CD4-positive, alpha-beta T cell (primary cell): ENCODE measurements at places on chromosomes 5 and 9. TPM values are rescaled to one million over a fixed set of nuclear protein-coding genes. Genes with fewer than 3 reads are reported as not detected.
A peak's percentile ranks its signal among the peaks of the same experiment; 100 is the strongest.

DNA sequence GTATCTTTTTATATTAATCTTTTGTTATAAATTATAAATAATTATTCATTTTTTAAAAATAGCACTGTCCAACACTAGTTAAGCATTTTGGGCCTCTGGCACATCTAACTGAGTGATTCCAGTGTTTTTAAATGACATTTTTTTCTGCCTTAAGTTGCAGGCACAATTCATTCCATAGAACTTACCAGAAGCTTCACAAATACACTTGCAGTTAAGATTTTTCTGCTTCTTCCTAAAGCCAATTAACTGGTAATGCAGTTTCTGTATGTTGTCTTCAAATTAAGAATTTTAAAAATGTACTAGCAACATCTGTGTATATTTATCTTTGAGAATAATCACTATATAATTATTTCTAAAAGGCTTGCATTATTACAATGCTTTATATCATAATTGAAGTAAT, 11.2 kb upstream of the NFIB start:
- H3K4me1 ChIP-seq: peaks cover 3% of the 10 kb centered on the region
- H3K27me3 ChIP-seq: no peaks in the 10 kb centered on the region
- no peak overlapping the region for H3K4me3 ChIP-seq
- H3K27ac ChIP-seq: no peak overlapping the region
- DNase-seq: no peak

GRCh38 chr5:155250596-155250995, 237.0 kb downstream of the KIF4B start:
- H3K36me3 ChIP-seq: no peaks in the 10 kb centered on the region
- H3K27me3 ChIP-seq: no peaks in the 10 kb centered on the region
- H3K4me3 ChIP-seq: no peak overlapping the region
- H3K4me1 ChIP-seq: no peaks in the 10 kb centered on the region
- no peak overlapping the region for H3K27ac ChIP-seq
- no peak for DNase-seq

Gene TRAPPC13
- total RNA-seq: 11.2 TPM

DNA sequence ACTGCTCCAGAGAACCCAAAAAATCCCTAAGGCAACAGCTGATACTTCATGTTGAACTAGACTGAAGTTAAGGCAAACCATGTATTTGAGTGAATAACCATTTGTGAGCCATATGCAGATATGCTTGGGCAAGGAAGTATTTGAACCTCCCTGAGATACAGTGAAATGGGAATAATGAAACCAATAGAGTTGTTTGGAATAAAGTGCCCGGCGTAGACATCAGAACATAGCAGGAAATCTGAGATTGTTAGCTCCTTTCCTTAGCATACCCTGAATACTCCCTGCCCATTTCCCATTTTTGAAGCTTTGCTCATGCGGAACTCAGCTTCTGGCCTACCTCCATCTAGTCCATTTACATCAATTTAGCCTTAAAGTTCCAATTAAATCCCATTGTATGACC, 611.9 kb downstream of the EFNA5 start:
- H3K36me3 ChIP-seq: no peaks in the 10 kb centered on the region
- H3K27ac ChIP-seq: no peak overlapping the region
- no peaks in the 10 kb centered on the region for H3K27me3 ChIP-seq
- H3K4me1 ChIP-seq: no peaks in the 10 kb centered on the region

Gene IFNA13
- not detected for total RNA-seq

Gene KCTD16
- total RNA-seq: not detected

GRCh38 chr5:18985171-18985758, 1002.7 kb downstream of the CDH18 start:
- H3K4me3 ChIP-seq: no peak overlapping the region
- DNase-seq: no peak
- H3K27ac ChIP-seq: no peak overlapping the region
- H3K27me3 ChIP-seq: no peaks in the 10 kb centered on the region

Gene EGFL7
- total RNA-seq: not detected

DNA sequence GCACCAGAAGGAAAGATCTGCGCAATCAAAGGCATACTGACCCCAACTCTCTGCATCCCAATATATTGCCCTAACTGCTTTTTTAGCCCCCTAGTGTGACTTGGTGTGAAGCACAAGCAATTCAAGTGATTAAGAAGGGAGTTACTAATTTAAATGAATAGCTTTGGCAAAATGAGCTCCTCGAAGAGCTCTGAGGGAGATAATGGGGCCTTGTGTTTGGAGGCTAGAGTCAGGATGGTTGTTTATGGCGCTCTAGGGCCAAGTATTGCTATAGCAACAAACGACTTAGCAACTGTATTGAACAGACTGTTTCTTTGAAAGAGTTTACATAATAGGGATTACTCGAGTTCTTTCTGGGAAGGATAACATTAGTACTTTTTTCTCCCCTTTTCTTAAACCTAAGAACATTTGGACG, 11.5 kb upstream of the C5orf58 start:
- no peak for DNase-seq
- H3K36me3 ChIP-seq: no peaks in the 10 kb centered on the region
- H3K27me3 ChIP-seq: no peaks in the 10 kb centered on the region
- peaks cover 4% of the 10 kb centered on the region for H3K4me1 ChIP-seq
- no peak overlapping the region for H3K27ac ChIP-seq
- no peak overlapping the region for H3K4me3 ChIP-seq

GRCh38 chr9:76161541-76161940, 232.7 kb downstream of the RFK start:
- H3K36me3 ChIP-seq: peaks cover 3% of the 10 kb centered on the region
- no peaks in the 10 kb centered on the region for H3K27me3 ChIP-seq
- H3K4me1 ChIP-seq: no peaks in the 10 kb centered on the region
- DNase-seq: no peak

- H3K27me3 ChIP-seq: no peaks in the 10 kb centered on the region
- H3K36me3 ChIP-seq: no peaks in the 10 kb centered on the region
- H3K4me1 ChIP-seq: no peaks in the 10 kb centered on the region
- no peak overlapping the region for H3K27ac ChIP-seq
Observed at GRCh38 chr5:107968406-107968843, 297.7 kb upstream of the EFNA5 start.

- no peaks in the 10 kb centered on the region for H3K27me3 ChIP-seq
- no peak overlapping the region for H3K4me3 ChIP-seq
- no peaks in the 10 kb centered on the region for H3K4me1 ChIP-seq
Observed at GRCh38 chr9:76153339-76153738, 240.9 kb downstream of the RFK start.

GRCh38 chr5:149938791-149939358, 5.7 kb downstream of the PDE6A start:
- H3K27ac ChIP-seq: no peak overlapping the region
- H3K27me3 ChIP-seq: peaks cover 5% of the 10 kb centered on the region
- no peaks in the 10 kb centered on the region for H3K4me1 ChIP-seq
- DNase-seq: no peak

DNA sequence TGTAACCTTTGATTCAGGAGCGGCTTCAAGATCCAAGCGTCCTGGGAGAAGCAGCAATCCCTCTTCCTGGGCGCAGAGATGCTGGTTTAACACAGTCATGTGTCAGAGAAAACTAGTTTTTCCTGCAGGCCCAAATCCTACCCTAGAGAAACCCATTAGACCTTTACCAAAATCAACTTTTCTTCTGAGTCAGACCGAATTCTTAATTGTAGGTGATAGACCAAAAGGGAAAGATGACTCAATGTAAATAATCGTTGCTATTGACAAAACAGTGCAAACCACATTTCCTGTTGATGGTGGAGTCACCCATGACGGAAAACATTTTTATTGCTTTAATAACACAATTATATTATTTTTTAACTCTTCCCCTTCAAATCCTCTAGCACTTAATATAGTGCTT, 40.1 kb downstream of the SLC1A1 start:
- H3K27me3 ChIP-seq: no peaks in the 10 kb centered on the region
- no peak for DNase-seq
- peaks cover 5% of the 10 kb centered on the region for H3K4me1 ChIP-seq
- no peaks in the 10 kb centered on the region for H3K36me3 ChIP-seq
- H3K27ac ChIP-seq: no peak overlapping the region
- H3K4me3 ChIP-seq: no peak overlapping the region

- no peak overlapping the region for H3K27ac ChIP-seq
- DNase-seq: no peak
- H3K36me3 ChIP-seq: no peaks in the 10 kb centered on the region
- H3K4me1 ChIP-seq: no peaks in the 10 kb centered on the region
- no peak overlapping the region for H3K4me3 ChIP-seq
Observed at GRCh38 chr5:1736889-1737711, 62.5 kb downstream of the MRPL36 start.

Gene TAF1L
- total RNA-seq: 0.06 TPM

DNA sequence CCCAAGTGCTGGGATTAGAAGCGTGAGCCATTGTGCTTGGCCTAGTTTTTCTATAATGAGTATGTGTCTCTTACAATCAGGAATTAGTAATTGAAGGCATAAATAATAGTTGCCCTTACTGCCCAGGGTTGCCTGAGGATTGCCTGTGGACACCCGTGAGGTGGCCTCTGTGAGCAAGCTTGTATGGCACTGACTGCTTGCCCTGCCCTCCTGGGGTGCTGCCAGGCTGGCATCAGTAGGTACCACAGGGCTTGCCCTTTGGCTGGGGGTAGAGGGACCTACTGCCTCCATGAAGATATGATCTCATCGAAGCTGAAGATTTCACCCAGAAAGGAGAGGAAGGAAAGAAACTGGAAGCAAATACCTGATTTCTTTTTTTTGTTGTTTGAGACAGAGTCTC, 23.8 kb upstream of the PHF19 start:
- no peak overlapping the region for H3K4me3 ChIP-seq
- H3K27ac ChIP-seq: peak overlapping the region; percentile 1
- peaks cover 26% of the 10 kb centered on the region for H3K36me3 ChIP-seq
- DNase-seq: no peak
- H3K27me3 ChIP-seq: no peaks in the 10 kb centered on the region
- peaks cover 81% of the 10 kb centered on the region for H3K4me1 ChIP-seq

DNA sequence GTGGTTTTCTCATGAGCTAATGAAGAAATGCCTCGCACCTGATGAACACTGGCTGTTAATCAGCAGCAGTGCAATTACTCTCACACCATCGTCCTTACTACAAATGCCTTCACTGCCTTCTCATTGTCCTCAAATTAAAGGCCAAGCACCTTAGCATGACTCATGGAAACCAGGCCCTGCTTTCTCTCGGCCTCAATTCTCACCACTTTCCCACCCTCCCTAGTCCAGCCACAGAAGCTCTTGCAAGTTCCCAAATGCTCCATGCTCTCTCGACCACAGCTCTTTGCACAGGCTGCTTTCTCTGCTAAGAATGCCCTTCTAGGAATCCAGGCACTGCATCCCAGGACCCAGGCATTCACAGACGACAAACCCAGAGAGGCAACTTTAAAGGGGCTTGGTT, 94.6 kb upstream of the KLF4 start:
- H3K36me3 ChIP-seq: no peaks in the 10 kb centered on the region
- H3K4me3 ChIP-seq: no peak overlapping the region
- no peak for DNase-seq
- H3K4me1 ChIP-seq: no peaks in the 10 kb centered on the region

Gene LCNL1
- 1.0 TPM for total RNA-seq

- DNase-seq: no peak
- no peaks in the 10 kb centered on the region for H3K36me3 ChIP-seq
- H3K27me3 ChIP-seq: peaks cover 4% of the 10 kb centered on the region
- H3K4me3 ChIP-seq: no peak overlapping the region
- H3K27ac ChIP-seq: no peak overlapping the region
- H3K4me1 ChIP-seq: no peaks in the 10 kb centered on the region
Observed at GRCh38 chr5:35338157-35338453, 107.8 kb upstream of the PRLR start.

DNA sequence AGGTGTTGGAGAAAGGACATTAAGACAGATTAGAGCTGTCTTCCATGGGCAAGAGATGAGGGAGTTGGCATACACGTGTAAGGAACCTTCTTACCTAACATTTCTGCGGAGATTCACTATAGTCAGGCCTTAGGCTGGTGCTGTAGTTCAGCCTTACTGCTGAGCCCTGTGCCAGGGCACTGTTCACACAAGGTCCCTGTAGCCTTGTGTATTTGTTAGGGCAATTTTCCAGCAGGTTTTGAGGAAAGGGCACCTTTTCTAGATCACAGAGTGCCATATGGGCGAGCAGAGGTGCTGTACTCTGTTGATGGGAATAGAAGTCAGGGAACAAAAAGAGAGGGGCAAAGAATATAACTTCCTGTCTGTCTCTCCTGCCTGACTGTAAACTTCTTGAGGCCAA, 15.6 kb downstream of the PALM2AKAP2 start:
- H3K4me1 ChIP-seq: no peaks in the 10 kb centered on the region
- no peak overlapping the region for H3K4me3 ChIP-seq
- no peaks in the 10 kb centered on the region for H3K36me3 ChIP-seq
- no peak overlapping the region for H3K27ac ChIP-seq

Gene PLCXD3
- total RNA-seq: not detected

DNA sequence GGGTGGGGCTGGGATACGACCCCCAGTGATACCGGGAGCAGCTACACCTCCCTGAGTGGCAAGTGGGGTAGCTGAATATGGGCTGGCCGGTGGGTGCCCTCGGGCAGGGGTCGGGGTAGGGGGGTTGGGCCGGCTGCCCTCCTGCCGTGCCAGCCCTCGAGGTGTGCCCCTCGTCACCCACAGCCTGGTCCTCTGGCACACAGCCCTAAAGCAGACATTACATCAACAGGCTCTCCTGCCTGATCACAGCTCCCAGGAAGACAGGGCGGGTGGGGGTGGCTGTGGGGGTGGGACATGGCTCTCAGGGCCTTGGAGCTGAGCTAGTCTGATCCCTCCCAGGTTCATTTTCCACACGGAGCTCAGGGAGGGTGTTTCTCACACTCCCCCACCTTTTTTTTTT, 23.2 kb downstream of the FBXW5 start:
- DNase-seq: no peak
- H3K4me1 ChIP-seq: no peaks in the 10 kb centered on the region
- no peak overlapping the region for H3K27ac ChIP-seq
- no peak overlapping the region for H3K4me3 ChIP-seq

- peak; percentile 56 for DNase-seq
- no peaks in the 10 kb centered on the region for H3K4me1 ChIP-seq
- no peaks in the 10 kb centered on the region for H3K36me3 ChIP-seq
Observed at GRCh38 chr5:158174918-158175851, 316.2 kb upstream of the CLINT1 start.

DNA sequence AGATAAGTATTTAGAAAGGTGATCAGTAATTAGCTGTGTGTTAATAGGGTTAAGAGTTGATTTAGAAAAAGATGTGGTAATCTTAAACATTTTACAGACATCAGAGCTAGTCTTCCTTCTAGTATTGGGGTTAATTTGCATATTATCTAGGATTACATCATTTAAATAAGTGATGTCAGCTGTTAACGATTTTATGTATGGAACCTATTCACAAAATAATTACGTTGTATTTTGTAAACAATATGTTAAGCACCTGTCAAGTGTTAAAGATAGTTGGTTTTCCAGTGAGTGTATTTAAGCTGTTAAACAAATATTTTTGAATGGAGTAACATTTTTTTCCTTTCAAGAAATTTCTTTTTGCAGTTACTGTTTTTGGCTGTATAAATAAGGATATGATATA, 2.2 kb downstream of the DCP2 start:
- H3K4me3 ChIP-seq: peak overlapping the region; percentile 92
- no peak overlapping the region for H3K27ac ChIP-seq
- H3K4me1 ChIP-seq: peaks cover 20% of the 10 kb centered on the region
- H3K27me3 ChIP-seq: no peaks in the 10 kb centered on the region

GRCh38 chr9:120418315-120418714, 161.7 kb downstream of the CDK5RAP2 start:
- no peaks in the 10 kb centered on the region for H3K27me3 ChIP-seq
- no peak overlapping the region for H3K27ac ChIP-seq
- DNase-seq: no peak
- H3K4me1 ChIP-seq: no peaks in the 10 kb centered on the region

Gene PAEP
- total RNA-seq: not detected

Gene C5orf24
- 36.5 TPM for total RNA-seq
